Dorsolateral prefrontal cortex (tissue), 122 donors: ENCODE measurements at places on chromosomes 4 and X.

DNA sequence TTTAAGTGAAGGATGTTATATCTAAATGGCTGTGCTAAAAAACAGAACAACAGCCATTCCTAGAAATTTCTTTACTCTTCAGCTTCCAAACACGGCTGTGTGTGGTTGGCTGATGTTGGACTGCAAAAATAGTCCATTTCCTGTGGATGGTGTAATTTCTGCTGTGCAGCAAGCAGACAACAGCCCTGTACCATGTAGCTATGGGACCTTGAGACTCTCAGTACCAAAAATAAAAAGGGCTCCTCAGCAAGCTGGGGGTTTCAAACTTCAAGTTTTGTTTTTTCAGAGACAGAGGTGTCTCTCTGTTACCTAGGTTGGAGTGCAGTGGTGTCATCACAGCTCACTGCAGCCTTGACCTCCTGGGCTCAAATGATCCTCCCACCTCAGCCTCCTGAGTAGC lies 18.1 kb downstream of the CD40LG start:
- no peak for DNase-seq

DNA sequence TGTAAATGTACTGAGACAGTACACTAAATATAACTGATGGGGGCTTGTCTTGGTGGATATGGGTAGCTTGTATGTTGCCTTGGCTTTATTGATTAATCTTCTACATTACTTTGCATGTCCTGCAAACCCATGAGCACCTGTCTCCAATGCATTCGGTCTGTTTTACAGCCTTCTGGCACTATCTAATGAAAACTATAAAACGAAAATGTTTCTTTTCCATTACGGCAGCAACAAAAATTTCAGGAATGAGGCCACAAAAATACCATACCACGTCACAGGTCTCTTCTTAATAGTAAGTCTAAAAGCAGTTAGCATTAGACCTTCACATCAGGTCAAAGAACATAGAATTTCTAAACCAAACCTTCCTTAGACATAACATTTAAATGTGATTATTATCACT lies 49.8 kb downstream of the EDNRA start:
- no peak for DNase-seq

DNA sequence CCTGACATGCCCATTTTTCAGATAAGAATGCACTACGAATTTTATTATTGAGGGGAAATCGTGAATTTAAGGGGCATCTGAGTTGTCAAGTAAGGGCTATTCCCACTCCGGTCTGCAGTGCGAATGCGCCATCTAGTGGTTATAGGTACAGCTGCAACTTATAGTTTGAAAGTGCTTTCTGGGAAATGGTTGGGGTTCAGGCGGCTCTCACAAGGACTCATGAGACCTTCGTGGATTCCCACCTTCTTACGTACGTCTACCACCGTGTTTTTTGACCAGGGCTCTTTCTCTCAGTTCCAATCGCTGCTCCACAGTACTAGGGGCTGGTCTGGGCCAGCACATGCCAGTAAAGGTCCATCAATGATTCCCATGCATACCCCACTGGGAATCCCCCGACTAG lies 12.3 kb downstream of the MSL3 start:
- DNase-seq: peak; percentile 40

GRCh38 chrX:65537229-65537628 lies 2.6 kb upstream of the LAS1L start:
- no peak for DNase-seq

DNA sequence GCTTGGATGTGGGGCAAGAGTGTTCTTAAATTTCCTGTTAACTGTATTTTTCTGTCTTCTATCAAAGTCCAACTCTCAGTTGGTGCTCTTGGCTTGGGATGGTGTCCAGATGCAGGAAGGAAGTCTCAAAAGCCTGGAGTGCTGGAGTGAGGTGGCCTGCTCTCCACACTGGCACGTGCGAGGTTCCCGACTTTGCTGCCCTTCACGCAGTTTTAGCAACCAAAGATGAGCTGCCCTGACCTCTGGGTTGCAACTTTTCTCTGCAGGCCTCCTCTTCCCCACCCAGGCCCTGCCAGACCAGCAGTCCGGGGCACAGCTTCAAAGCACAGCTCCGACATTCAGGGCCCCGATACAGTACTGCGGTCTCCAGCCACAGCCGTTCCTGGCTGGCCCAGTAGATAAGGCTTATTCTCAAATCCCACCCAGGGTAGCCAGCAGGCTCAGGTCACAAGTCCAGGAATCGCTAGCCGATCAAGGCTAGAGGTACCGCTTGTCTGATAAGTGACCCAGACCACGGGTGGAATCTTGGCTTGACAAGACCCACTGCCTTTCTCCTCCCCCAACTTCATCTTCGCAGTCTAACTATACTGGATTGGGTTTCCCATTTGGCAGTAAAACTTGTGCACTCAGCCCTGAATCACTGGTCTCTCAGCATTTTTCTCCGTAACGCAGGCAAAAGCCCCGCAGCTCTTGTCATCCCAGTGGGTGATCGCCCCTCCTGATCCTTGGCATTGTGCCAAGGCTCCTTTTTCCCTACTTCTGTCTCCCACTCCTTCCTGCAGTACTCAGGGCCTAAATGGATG lies 21.8 kb upstream of the JADE1 start:
- DNase-seq: no peak

DNA sequence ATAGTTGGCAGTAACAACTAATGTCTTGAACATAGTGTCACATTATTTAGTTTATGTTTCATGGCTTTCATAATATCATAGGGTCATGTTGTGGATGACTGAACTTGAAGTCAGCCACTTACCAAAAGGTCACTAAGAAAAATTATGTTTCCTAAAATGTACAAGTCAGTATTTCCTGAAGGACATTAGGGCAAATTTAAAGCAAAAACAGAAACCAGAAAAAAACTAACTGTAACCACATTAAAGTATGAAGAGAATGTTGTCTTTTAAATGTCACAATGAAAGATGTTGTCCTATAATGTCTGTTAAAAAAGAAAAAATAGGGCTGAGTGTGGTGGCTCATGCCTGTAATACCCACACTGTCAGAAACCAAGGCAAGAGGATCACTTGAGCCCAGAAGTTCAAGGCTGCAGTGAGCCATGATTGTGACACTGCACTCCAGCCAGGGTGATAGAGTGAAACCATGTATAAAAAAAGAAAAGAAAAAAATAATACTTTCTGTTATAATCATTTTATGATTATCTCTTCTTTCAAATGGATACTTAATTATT lies 55.8 kb downstream of the HHIP start:
- DNase-seq: no peak

GRCh38 chrX:112247714-112248113 lies 165.1 kb upstream of the TRPC5 start:
- no peak for DNase-seq

DNA sequence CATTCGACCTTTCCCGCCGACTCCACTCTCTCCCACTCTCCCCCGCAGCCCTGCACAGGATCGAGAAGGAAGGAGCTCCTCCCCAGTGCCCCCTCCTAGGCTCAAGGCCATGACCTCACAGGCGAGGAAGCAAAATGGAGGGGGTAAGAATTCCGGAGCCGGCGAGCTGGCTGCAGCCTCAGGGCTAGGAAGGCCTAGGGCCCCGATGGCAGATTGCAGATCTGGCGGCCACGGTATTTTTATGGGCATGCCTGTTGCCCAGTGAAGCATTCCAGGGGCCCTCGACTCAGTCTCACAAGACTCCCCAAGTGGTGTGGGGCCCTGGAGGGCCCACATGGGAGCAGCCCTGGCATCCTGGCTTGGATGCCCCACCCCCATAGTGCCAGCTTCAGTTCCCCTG lies 942 bp upstream of the L1CAM start:
- DNase-seq: no peak

DNA sequence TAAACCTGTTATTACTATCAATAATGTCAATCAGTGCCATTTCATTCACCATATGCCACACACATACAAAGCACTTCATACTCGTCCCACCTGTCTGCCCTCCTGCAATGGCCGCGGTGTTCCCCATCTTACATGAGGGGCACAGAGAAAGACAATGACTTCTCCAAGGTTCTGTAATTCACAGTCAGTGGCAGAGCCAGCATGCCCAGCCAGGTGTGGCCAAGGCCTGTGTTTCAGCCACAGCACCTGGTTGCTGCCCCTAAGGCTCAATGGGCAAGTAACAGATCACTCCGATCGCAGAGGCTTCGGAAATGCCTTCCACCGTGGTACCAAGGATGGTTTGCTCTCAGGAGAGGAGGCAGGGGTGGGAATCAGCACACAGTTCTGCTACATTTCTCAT lies 10.9 kb downstream of the AFAP1 start:
- no peak for DNase-seq

GRCh38 chrX:77502951-77503525 lies 55.8 kb downstream of the FGF16 start:
- DNase-seq: no peak

DNA sequence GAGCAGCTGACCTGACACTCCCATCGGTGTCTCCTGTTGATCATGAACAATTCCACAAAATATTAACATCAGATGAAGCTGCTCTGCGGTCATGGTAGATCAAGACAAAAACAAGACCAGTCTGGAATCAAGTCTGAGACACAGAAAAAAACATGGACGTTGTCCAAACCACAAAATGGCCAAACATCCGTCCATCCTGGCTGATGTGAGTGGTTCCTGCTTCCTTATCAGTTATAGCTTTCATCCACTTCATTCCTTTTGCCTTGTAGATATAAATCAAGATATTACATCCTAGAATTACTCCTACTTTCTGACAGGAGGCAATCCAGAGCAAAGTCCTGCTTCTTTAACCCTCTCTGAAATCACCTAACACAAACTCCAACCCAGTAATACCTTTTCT lies 28.8 kb upstream of the PCSK1N start:
- no peak for DNase-seq

- DNase-seq: no peak
Measured at GRCh38 chr4:1744552-1744951, 23.2 kb downstream of the TACC3 start.

- no peak for DNase-seq
Measured at GRCh38 chr4:149112109-149112508, 669.9 kb upstream of the NR3C2 start.

GRCh38 chr4:1049591-1049905 lies 38.1 kb downstream of the FGFRL1 start:
- DNase-seq: no peak

GRCh38 chrX:11406109-11406765 lies 113.0 kb downstream of the AMELX start:
- no peak for DNase-seq

- DNase-seq: no peak
Measured at GRCh38 chr4:17276776-17277175, 235.1 kb downstream of the QDPR start.

- no peak for DNase-seq
Measured at GRCh38 chrX:46864606-46865005, 27.8 kb downstream of the RP2 start.

DNA sequence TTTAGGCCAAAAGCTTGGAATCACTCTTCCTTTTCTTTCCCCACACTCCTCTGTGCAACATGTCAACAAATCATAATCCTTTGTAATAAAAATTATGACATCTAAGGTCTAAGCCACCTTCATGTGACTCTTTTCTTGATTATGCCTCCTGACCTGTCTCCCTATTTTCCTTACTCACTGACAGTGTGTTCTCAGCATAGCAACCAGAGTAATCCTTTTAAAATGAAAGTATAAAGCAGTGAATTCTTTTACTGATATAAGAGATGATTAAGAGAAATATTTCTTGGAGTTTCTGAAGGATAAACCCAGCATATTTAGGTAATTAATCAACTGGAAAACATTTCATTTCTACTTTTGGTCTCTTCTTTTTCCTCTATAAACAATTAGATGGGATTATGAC lies 44.7 kb downstream of the USO1 start:
- DNase-seq: no peak

- no peak for DNase-seq
Measured at GRCh38 chrX:1657367-1658070, 42.7 kb downstream of the ASMT start.
